ENCODE measurements at places on chromosomes 7 and 10.

GRCh38 chr7:38541440-38541839 lies 89.7 kb downstream of the AMPH start:
- peak; percentile 76 for DNase-seq

GRCh38 chr7:139680676-139681462 lies 96.9 kb downstream of the HIPK2 start:
- DNase-seq: no peak

GRCh38 chr7:55574051-55574717 lies 1.9 kb upstream of the VOPP1 start:
- no peak for DNase-seq

GRCh38 chr7:47241112-47242065 lies 340.5 kb downstream of the TNS3 start:
- no peak for DNase-seq

DNA sequence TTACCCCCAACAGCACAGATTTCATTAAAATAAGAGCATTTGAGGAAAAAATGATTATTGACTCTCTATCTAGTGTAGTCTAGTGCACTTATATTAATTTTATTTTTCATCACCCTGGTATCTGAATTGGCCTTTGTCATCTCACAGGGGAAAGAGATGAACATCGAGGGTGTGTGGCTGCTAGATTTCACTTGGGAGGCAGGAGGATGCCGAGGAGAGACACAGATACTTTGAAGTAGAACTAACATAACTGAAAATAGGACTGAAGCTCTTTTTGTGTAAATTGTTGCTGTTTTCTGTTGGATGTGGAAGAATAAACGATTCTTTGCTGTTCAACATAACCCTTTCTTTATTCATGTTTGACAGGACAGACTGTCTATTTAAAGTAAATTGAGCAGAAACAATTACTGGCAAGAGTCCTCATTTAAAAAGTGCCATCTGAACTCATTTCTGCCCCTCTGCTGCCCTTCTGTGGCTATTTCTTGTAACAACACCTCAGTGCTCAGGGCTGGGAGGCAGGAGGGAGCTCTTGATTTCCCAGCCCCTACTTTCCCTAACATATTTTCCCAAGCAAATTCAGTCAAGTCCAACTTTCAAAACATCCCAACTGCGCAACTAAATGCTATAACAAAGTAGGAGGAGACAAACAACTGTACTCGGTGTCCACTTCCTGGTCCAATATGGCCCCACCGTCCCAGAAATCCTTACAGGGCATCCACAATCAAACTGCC lies 15.6 kb downstream of the LYZL1 start:
- DNase-seq: peak; percentile 18
